Right hindlimb (tissue), 1 donor: ENCODE measurements at places on chromosomes 11 and 22.

DNA sequence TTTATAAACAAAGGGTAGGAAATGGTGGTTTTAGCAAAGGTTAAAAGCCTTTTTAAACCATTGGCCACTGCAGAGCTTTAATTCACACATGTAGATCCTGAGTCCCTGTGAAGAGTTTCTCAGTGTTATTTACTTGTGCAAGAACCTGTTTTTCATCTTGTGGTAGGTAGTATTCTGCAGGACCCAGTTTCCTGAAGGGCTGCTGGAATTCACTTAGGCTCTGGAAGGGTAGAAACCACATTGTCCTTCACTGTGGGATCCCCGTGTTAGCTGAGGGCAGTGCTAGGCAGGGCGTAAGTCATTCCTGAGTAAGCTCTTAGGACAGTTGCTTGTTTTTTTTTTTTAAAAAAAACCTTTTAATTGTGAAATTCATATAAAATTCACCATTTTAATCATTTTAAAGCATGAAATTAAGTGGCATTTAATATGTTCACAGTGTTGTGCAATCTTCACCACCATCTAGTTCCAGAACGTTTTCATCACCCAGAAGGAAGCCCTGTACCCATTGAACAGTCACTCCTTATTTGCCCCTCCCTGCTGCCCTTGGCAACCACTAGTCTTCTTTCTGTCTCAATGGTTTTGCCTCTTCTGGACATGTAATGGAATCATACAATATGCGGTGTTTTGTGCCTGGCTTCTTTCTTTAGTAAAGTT is 77.7 kb downstream of the C22orf31 start:
- no peak for DNase-seq

- DNase-seq: no peak
Measured at GRCh38 chr11:130516554-130517505, 68.4 kb downstream of the ADAMTS15 start.

DNA sequence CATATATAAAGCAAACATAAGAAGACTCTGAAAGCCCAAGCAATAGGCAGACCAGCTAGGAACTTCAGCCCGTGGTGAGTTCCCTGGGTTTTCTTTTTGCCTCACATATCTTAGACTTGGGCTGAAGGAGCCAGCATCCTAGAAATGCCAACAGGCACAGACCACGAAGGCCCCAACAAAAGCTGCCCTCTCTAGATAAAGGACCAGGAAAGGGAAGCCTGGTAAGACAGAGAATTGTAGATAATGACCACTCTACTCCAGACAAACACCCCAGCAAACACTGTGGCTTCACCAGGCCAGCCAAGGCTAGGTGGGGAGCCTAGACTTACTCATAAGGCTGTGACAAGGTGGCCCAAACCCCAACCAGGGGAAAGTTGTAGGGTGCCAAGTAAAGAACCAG is 11.2 kb downstream of the GAL start:
- no peak for DNase-seq

DNA sequence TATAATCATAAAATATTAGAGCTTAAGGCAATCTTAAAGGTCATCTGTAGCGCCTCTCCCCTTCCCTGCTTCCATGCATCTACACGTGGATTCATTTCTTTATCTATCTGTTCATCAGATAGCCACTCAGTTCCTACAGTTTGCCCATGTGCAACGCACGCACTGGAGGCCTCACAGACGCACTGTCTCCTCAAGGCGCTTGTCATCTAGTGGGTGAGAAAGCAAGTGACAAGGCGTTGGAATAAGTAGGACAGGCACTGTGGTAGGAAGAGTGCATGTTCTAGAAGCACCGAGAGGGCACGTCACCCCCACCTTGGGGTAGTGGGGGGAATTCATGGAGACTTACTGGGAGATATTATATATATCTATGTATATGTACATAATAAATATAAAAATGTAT is 20.8 kb upstream of the JAM3 start:
- no peak for DNase-seq

DNA sequence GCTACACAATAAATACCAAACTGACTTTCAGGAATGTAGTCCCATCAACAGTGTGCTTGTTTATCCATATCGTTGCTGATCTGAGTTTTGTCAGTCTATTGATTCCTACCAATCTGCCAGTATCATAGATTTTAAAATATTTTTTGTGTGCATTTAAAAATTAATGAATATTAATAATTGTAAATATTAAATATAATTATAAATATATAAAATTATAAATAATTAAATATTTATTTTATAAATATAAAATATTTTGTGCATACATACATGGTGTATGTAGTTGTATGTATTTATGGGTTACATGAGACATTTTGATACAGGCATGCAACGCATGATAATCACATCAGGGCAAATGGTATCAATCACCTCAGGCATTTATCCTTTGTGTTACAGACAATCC is 53.6 kb downstream of the CUL5 start:
- DNase-seq: no peak

DNA sequence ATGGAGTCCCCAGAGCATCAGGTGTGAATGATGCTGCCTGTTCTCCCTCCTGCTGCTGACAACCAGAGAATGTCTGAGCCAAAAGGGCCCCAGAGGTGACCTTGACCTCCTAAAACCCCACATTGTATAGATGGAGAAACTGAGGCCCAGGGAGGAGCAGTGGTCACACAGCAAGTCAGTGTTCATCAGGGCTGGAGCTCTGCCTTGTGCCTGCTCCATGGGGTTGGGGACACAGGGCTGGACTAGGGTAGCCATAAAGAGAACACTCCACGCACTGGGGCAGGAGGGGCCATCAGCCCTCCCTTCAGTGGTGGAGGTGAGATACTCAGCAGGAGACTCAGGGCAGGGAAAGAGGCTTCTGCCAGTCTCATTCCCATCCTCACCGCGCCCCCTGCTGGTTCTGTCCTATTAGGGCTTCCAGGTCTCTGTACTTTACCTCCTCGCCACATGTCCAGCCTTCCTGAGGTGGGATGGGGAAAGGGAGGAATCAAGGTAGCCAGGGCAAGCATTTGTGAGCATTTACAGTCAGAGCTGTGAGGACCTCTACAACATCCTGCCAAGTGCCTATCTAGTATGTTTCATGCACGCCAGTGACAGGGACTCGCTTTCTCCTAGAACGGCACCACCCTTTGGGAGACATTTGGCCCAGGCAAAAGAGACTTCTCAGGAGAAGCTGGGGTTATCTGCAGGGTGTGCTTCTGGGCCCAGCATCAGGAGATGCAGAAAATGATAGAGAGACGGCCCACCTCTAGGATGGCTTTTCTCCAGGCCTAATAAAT is 43.2 kb downstream of the NEU3 start:
- DNase-seq: peak; percentile 57

GRCh38 chr22:49437956-49438355 is 389.7 kb downstream of the BRD1 start:
- no peak for DNase-seq
